Fibroblast of lung (primary cell): ENCODE measurements at places on chromosomes 1 and 21. TPM values are rescaled to one million over a fixed set of nuclear protein-coding genes. Genes with fewer than 3 reads are reported as not detected.

DNA sequence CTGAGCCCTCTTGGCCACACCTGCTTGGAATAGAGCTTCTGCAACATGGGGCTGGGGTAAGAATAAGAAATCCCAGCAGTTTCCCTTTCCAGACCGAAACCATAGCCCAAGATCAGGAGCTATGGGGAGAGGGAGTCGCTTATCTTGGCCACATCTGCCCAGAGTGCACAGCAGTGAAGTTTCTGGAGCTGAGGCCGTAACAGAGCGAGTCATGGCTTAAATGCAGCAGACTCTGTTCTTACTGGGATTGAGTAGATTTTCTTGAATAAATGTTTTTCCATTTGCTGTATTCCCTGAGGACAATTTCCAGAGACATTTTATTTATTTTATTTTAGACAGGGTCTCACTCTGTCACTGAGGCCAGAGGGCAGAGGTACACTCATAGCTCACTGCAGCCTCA is 33.5 kb downstream of the CFAP57 start:
- H3K4me3 ChIP-seq: no peak overlapping the region
- peak; percentile 17 for DNase-seq
- no peaks in the 10 kb centered on the region for H3K27me3 ChIP-seq
- H3K4me1 ChIP-seq: peaks cover 24% of the 10 kb centered on the region
- no peaks in the 10 kb centered on the region for H3K36me3 ChIP-seq

- H3K27me3 ChIP-seq: no peaks in the 10 kb centered on the region
- DNase-seq: no peak
- no peaks in the 10 kb centered on the region for H3K4me1 ChIP-seq
- no peak overlapping the region for H3K27ac ChIP-seq
- H3K36me3 ChIP-seq: no peaks in the 10 kb centered on the region
- H3K4me3 ChIP-seq: no peak overlapping the region
These were observed 322.9 kb downstream of the MATN1 start for GRCh38 chr1:30400507-30400906.

ADAMTS5 gene
- 3.9 and 4.3 TPM in 2 replicates for total RNA-seq

GRCh38 chr21:42112857-42113256 is 41.7 kb downstream of the UMODL1 start:
- H3K4me1 ChIP-seq: peaks cover 2% of the 10 kb centered on the region
- no peaks in the 10 kb centered on the region for H3K27me3 ChIP-seq
- no peak overlapping the region for H3K4me3 ChIP-seq
- DNase-seq: peak; percentile 30
- no peak overlapping the region for H3K27ac ChIP-seq

KCNE1 gene
- total RNA-seq: under 0.01 and 0.33 TPM in 2 replicates
